Stimulated activated CD8-positive, alpha-beta memory T cell treated with anti-CD3 and anti-CD28 coated beads, Interleukin-4, amount 100 ng/mL, for 24 hours (primary cell): ENCODE measurements at places on chromosomes 5 and 9.

DNA sequence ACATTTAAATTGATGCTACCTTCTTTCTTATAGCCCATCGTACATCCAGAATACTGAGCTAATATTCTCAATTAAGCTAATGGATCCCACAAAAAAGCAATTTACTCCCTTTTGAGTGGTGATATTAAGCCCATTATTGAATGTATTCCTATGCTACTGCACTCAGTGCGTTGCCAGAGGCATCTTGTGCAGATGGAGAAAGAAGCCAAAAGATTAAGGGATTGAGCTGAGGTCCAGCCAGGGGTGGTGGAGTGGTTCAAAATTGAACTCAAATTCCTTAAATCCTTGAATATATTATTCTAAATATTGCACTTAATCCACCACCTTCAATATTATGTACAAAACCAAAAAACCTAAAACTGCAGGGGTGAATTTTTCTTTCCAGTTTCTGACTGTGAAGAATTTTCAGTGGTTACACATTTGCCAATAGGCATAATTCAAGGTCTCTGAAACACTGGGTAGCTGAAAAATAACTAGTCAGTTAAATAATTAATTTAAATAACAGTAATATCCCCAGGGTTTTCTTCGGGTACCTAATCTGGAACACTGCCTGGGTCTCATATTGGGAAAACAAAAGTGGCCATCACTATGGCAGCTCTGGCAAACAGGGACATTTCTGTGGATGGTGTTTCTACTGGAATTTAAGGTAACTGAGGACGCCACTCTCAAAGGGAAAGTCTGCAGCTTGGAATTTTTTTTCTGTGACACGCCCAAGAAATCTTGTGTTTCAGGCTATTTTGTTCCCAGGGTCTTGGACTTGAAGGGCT, 6.2 kb upstream of the LIFR start:
- no peak for DNase-seq

DNA sequence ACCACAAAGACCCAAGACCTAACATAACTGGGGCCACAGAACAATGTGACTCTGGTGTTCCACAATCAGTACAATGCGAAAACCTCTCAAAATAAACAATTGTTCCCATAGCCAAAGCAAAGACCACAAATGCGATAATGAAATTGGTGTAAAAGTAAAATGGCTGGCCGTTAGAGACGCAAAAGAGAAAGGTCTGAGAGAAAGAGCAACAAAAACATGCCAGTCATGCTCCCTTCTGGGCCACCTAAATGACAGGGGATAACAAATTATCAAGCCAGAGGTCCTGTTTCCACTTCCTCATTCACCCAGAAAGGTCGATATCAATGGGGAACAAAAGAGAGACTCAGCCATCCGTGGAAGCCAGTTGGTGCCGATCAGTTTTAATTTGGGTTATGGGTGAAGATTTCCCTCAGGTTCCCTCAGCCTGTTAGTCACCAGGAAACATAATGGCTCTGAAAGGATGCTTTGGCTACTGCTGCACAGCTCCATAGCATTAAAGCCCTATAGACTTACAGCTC, 9.2 kb upstream of the CFAP95 start:
- no peak for DNase-seq

- no peak for DNase-seq
Measured at GRCh38 chr9:134725605-134725940, 84.0 kb downstream of the COL5A1 start.

- no peak for DNase-seq
Measured at GRCh38 chr9:100466171-100466828, 6.6 kb upstream of the TMEFF1 start.

GRCh38 chr5:149156435-149157083, 15.3 kb downstream of the ABLIM3 start:
- no peak for DNase-seq

DNA sequence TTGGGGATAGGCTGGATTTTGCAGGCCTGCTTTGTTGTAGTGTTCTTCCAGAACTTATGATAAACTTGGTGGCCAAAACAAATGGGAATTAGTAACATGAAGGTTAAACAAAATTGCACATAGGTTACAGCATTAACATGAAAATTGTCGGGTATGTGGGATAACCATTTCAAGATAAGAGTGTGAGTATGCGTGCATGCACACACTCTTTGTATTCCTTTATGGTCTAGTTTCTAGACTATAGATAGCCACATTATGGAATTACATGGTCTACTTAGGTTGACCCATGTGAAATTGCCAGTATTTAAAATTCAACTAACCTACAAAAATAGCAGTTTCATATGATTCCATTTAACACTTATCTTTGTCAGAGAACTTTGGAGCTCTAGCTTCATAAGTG, 1.4 kb downstream of the HMGCR start:
- DNase-seq: no peak

GRCh38 chr5:547086-547924, 23.1 kb upstream of the SLC9A3 start:
- DNase-seq: no peak

DNA sequence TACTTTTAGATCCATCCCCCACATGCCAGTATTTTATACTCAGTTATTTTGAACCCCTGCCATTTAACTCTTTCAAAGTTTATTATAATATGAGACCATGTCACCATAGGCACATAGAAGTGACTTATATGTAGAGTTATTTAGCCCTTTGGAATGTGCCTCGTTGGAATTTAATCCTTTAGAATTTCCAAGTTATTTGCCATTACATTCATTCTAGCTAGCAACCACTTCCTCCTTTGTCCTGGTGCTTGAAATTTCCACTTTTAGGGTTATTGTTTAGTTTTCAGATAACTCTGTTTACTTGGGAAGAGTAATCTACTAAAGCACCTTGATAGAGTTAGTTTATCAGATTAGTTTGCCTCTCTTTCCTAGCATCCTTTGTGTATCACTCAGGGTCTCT, 82.8 kb upstream of the TLE1 start:
- DNase-seq: no peak

- DNase-seq: no peak
Measured at GRCh38 chr9:109064963-109065702, 51.8 kb upstream of the CTNNAL1 start.

GRCh38 chr9:107260437-107261081, 22.5 kb upstream of the RAD23B start:
- no peak for DNase-seq

DNA sequence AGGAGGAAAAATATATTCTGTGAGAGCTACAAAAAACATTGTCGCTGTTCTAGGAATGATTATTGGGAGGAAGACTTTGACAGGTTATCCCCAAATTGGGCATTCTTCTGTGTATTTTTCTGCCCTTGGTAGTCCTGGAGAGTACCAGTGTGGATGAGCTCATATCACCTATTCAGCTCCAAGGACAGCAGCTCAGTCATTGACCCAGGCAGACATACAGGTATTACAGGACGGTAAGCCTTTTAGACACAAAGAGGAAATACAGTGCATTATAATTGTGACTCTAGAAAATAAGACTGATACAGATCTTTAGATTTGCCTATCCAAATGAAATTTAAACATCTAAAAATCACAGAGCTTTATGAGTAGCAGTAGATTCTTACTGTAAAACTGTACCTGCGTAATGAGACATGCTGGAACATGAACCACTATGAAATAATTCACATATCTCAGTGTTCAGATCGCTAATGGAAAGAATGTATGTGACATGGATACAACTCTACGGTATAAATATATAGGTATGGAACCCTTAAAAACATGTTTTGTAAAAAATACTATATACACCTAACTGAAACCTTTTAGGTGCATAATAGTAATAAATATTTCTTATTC, 56.0 kb downstream of the PLK2 start:
- no peak for DNase-seq

- DNase-seq: no peak
Measured at GRCh38 chr5:149024477-149024876, 38.4 kb downstream of the SH3TC2 start.

DNA sequence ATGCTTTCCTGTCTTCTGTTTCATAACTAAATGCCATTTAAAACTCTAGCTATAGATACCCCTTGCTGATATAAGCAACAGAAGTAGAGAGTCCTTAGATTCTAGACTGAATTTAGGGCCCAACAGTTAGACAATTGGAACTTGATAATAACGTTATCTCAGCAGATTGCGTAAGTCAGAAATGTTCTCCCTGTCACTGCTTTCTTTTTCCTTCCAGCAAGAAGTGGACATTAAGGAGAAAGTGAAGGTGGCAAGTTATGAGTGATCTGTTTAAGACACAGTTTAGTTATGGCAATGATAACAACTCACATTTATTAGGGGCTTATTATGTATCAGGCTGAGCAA, 6.9 kb upstream of the GLIS3 start:
- no peak for DNase-seq

GRCh38 chr5:124124711-124125229, 612.8 kb downstream of the CSNK1G3 start:
- DNase-seq: no peak

GRCh38 chr5:1380011-1380817, 35.3 kb upstream of the CLPTM1L start:
- peak; percentile 40 for DNase-seq

DNA sequence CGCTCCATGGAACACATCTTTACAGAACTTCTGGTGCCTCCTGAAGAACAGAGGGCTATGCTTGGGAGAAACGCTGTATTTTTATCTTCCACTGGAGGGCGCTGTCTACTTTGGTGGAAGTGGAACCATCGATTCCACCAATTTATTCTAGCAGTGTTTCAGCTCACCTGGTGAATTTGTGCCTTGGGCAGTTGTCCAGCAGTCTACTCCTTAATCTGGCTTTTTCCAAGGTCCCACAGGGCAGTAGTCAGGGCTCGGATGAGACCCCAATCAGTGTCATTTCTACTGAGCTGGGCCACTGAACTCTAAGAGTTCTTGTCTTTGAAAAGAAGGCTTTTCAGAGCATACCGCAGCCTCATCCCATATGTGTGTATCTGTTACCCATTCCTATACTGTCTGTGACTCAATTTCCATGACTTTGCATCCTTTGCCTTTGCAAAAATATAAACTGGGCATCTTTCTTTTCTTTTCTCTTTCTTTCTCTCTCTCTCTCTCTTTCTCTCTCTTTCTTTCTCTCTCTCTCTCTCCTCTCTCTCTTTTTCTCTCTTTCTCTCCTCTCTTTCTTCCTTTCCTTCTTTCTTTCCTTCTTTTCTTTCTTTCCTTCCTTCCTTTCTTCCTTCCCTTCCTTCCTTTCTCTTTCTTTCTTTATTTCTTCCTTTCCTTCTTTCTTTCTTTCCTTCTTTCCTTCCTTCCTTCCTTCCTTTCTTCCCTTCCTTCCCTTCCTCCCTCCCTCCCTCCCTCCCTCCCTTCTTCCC, 138.4 kb upstream of the ZNF618 start:
- no peak for DNase-seq

GRCh38 chr5:71637133-71637532, 50.0 kb downstream of the MCCC2 start:
- no peak for DNase-seq

DNA sequence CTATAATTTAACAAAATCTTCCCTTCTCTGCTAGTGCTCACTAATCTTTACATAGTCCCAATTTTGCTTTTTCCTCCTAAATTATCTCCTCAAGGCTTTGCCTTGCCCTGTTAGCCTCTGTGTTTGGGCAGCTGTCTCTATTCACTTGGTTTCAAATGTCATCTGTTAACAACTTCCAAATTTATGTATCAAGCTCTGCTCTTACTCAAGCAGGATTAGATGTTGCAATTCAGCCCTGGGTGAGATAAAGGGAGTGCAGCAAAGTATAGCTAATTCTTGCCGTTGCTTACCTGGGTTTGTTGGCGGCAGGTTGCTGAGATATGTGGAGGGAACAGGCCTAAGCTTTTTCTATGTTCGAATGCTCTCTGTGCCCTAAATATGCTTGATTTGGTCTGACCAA, 483.8 kb downstream of the DMAC1 start:
- DNase-seq: no peak

DNA sequence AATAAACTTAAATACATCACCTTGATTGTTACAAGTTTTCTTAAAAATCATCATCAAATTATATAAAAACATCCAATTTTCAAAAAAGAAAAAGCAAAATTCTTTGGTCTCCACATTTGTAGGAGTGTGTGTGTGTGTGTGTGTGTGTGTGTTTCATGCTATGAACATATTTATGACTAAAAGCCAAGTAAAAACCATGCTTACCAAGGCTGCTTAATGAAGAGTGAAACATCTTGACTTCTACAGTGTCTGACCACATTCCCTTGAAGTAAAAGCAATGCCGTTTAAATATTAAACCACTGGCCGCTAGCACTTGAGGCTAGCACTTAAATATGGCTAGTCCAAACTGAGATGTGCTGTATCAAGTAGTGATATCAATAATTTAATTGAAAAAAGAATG, 549.1 kb upstream of the CCNG1 start:
- DNase-seq: no peak

GRCh38 chr9:99385215-99385614, 163.1 kb downstream of the SEC61B start:
- DNase-seq: no peak

DNA sequence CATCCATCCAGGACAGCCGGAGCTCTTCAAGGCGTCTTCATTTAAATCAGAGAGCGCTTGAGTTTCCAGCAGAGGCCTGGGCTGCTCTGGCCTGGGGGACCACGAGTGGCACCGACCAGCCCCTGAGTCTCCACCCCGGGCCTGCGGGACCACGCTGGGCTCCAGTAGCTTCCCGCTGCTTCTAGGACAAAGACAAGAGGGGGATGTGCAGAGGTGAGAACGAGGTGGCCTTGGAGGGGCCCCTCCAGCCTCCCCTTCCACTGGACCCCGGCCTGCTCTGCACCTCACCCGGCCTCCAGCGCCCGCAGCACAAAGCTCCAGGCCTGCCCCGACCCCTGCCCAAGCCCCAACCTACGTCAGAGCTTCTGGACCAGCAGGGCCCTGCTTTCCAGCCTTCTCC, 81.6 kb downstream of the IRX2 start:
- DNase-seq: no peak

GRCh38 chr9:113492343-113493202, 29.0 kb downstream of the RGS3 start:
- DNase-seq: no peak

DNA sequence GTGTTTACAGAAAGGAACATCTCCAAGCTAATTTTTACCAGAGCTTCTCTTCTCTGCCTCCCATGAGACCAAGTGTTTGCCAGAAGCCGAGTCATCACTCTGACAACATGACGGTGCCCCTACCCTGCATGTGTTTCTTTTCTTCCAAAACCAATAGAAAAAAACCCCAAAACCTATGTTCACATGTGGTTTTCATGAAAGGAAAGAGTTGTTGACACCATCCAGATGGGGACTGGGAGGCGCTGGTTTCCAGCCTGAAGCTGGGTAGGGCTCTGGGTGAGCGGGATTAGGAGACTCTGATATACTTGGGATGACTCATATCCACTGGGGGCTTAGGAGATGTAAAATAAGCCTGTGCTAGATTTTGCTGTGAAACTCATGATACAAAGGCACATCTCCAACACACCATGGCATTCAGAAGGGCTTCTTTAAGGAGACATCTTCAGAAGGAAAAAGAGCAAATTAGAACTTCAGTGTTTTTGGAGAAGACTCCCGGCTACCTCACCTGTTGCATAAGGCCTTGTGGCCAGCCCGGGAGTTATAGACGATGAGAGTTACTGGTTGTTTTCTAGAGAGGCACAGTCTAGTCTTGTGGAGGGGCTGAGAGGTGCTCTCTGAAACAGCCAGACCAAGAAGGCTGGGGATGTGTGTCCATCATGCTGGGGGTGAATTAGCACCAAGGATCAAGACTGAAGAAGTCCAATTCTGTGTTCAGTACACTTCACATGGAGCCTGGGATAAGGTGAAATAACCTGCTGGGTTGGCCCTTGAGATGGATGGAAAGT, 108.9 kb upstream of the LHFPL2 start:
- DNase-seq: no peak

GRCh38 chr5:11588803-11589202, 315.4 kb downstream of the CTNND2 start:
- DNase-seq: no peak
